ENCODE measurements at places on chromosomes 12 and 14.
A peak's percentile ranks its signal among the peaks of the same experiment; 100 is the strongest.

DNA sequence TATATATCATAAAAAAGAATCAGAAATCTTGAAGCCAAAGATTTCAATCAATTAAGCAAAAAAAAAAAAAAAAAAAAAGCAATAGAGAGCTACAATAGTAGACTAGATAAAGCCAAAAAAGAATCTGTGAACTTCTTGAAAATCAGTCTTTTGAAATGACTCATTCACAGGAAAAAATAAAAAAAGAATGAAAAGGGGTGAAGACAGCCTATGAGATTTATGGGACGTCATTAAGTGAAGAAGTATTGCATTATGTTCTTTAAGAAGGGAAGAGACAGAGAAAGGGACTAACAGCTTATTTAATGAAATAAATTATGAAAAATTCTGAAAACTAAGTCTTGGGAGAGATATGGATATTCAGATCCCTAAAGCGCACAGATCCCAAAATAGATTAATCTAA, 103.8 kb downstream of the ACSS3 start:
- no peak for DNase-seq

- DNase-seq, result no peak
These were observed 82.9 kb downstream of the NEDD1 start for GRCh38 chr12:96989916-96990315.

DNA sequence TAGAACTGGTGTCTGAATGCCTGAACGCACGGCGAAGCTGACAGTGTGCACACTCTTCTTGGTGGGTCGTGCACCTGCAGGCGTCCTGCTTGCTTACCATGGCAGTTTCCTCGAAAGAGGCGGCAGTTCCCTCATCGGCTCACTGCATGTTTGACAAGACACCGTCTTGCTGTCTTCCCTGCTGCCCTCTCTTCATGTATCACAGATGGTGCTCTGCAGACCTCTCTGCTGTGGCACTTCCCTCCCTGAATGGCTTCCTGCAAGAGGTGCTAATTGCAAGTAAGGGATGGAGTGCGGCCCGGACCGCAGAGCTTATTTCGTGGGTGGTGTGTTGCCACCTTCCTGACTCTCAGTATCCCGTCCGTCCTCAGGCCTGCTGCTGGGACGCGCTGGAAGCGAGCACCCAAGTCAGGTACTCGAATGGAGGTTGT, 156.7 kb upstream of the RTL1 start:
- DNase-seq, result no peak

DNA sequence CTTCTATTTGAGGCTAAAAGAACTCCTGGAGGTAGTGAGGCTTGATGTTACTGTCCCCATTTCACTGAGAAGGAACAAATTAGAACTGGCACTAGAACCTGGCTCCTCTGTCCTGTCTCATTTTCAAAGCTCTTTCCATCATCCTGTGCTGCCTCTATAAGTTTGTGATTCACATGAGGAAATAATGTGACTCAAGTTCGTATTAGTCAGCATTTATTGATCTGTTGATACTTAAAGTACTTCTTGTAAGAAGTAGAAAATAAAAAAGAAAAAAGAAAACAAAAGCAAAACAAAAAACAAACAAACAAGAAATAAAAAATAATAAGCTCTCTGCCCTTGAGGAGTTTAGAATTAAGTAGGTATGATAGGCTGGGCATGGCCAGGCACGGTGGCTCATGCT, 2.3 kb upstream of the ESPL1 start:
- no peak for DNase-seq

DNA sequence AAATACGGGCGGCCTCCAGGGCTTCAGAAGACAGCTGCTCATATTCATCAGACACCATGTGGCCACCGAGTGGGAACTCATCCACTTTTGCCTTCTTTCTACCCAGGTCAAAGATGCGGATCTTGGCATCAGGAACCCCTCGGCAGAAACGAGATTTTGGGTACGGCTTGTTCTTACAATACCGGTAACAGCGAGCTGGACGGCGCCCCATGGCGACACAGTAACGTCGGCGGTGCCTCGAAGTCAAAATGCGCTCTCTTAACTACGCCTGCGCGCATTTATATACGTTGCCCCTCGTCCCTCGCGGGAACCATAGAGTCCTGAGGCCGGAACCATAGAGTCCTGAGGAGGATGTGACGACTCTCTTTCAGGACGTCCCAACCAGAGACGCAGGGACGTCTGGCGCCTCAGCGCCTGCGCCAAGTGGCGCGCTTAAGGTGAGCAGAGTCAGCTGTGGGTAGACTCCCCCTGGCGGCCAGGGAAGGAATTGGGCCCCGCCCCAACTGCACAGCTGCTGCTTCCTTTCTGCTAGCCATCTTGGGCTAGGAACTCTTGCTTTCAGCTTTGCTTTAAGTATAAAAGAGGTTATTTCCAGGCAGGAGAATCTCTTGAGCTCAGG, at the start of gene RPL10L:
TSS of gene RPL10L (minus strand) at position 256 of the 619 bp plus-strand sequence. CDS start at position 211, 45 bp downstream.
- no peak for DNase-seq

- DNase-seq, result no peak
These were observed 45.0 kb downstream of the NOPCHAP1 start for GRCh38 chr12:105030820-105031807.

GRCh38 chr12:50101663-50102062, 2.1 kb upstream of the GPD1 start:
- peak; percentile 42 for DNase-seq

DNA sequence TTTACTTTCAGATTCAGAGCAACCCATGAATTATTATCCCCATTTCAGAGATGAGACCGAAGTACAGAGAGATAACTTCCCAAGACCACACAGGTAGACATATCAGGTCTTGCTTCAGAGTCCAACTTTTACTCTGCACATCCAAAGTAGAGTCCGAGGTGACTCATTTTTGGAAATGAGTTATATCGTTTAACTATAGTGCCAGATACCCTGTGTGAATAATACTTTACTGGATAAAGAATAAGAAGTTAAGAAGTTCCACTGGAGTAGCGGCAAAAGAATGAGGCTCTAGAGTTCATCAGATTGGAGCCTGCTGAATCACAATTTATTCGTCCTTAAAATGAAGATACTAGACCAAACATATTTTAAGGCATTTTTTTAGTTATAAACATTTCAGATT, 124.7 kb downstream of the EPS8 start:
- no peak for DNase-seq

DNA sequence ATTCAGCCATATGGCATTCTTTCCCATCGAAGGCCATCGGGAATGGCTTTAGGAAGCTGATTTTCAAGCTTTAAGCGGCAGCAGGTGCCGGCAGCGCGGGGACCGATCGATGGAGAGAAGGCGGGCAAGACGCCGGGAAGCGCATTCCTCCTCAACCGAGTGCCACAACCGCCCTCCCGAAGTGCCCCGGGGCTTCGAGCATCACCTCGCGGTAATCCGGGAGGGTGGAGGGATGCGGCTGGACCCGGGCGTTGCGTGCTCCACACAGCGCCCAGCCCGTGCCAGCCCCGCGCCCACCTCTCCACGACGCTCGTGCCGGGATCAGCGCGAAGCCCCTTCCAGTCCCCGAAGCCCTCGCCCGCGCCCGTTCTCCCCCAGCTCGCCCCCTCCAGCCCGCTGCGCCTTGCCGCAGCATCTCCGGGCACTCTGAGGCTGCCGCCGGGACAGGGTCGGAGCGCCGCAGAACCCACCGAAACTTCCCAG, 3.2 kb downstream of the USP44 start:
- no peak for DNase-seq

DNA sequence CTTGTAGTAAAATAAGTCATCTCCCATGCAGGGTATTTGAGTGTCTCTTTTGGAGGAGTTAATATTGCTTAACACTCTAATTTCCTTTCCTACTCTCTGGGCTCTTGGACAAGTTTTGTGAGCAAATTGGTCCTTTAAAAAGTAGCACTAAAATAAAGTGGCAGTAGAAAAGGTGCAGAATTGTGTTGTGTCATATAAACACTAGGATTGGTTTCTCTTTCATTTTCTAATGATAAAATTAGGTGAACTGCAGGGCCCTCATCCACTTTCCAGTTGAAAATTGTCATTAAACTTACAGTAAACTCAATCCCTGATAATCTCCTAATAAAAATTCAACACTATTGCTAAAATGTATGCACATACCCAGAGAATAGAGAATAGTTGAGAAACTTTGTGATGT, 42.6 kb upstream of the REP15 start:
- no peak for DNase-seq

DNA sequence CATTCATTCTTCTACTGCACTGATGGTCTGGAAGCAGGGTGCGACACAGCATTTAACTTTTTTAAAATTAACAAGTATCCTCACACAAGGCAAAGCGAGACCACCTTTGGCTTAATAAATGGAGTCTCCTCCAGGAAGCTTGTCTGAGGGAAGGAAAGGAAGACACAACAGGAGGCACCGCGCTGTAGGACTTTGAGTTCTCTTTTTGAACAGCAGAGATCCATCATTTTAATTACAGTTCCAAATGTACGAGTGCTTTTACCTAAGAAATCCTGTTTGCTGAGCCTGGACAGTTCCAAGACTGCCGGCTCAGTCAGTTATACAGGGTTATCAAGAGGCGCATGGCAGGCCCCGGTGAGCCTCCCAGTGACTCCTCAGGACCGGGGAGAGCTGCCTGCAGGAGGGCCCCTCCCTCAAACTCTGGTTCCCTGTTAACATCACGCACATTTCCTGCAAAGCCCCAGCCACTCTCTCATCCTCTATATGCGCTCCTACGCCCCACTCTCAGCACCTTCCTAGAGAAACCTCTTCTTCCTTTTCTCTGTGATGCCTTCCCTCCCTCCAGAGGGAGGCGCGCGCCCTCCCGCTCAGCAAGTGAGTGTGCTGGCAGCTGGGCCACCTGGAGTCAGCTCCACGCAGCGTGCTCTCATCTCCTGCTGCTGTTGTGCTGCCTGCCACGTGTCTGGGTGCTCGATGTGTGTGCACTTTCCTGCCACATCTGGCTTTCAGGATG, 46.1 kb downstream of the STX2 start:
- DNase-seq, result no peak

DNA sequence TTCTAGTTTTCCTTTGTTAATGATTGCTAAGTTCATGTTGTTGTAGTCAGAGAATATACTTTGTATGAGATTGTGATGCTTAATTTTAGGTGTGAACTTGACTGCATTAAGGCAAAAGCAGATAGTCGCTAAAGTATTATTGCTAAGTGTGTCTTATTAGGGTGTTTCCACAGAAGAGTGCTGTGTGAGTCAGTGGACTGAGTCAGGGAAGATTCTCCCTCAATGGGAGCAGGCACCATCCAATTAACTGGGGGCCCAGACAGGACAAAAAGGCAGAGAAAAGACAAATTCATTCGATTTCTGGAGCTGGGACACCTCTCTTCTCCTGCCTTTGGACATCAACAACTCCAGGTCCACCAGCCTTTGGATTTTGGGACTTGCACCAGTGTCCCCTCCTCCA, 48.5 kb downstream of the BAZ1A start:
- no peak for DNase-seq

GRCh38 chr12:25423355-25424050, 129.6 kb downstream of the LMNTD1 start:
- DNase-seq, result no peak

- DNase-seq, result no peak
These were observed 8.3 kb downstream of the OR11G2 start for GRCh38 chr14:20198991-20199390.

DNA sequence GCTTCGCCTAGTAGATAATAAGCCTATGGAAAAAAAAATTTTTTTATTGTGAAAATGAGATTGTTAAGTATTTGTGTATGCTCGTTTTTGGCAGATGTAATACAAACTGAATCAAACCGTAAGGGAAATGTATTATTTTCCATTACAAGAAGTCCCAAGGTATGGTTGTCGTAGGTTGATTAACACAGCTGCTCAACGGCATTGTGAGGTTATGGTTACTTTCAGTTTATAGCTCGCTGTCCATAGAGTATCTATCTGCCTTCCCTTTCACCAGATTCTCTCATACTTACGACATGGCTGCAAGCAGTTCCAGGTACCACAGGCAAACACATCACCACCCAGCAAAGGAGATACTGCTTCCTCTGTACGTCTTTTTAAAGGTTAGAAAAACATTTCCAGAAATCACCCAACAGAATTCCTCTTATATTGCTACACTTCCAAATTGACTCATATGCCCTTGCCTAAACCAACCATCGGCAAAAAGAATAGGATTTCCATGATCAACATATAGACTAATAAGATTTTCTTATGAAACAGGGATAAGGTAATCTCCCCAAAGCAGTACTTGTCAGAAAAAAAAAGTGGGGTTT, 338.6 kb downstream of the SYT1 start:
- no peak for DNase-seq

- DNase-seq, result no peak
These were observed 95.7 kb downstream of the PIWIL1 start for GRCh38 chr12:130433411-130433810.

- DNase-seq, result no peak
These were observed 100.2 kb upstream of the ALX1 start for GRCh38 chr12:85179680-85180270.

DNA sequence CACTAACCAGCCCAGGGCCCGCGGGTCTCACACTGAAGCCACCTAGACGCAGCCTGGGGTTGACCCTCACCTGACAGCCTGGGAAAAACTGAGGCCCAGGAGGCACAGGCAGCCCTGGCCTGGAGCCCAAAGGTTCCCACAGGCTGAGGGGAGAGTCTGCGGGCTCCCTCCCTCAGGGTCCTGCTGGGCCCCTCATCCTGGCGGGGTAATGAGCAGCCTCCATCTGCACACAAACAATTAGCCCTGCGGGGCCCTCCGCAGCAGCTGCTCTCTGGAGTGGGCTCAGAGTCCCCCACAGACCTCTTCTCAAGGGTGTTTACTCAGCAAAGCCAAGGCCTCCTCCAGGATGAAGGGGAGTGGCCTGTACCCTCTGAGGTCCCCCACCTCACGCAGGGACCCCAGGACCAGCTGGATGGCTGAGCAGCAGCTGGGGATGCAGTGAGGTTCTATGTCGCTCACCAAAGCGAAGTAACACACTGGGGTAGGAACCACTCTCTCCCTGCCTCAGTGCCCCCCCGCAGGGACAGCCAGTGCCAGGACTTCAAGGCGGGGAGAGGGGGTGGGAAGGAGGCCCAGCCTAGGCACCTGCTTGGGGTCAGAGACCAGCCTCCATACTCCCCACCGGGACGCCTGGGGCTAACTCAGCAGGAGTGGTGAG, 7.3 kb downstream of the AKT1 start:
- DNase-seq, result no peak

GRCh38 chr14:33014710-33015109, 76.0 kb downstream of the NPAS3 start:
- no peak for DNase-seq

DNA sequence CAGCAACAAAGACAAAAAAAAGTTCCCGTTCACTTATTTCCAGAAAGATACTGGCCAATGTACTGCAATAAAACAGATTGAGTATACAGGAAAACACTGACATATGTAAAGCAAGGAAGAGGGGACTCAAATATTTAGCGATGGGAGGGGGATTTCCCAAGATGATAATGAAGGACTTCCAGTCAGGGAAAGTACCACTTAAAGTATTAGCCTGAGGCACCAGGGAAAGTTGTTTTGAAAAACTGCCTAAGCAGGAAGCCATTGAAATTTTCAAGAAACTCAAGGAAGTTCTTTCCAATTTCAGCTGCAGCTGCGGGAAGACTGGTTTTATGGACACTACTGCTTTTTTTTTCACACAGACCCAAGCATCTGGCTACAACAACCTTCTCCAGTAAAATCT, 1007.4 kb upstream of the NOVA1 start:
- DNase-seq, result no peak

- DNase-seq, result no peak
These were observed 808 bp downstream of the ITPR2 start for GRCh38 chr12:26831951-26832821.

GRCh38 chr12:113987261-113988063, 21.3 kb upstream of the RBM19 start:
- DNase-seq, result no peak

GRCh38 chr14:72480464-72481243, 413.2 kb downstream of the DPF3 start:
- no peak for DNase-seq

- no peak for DNase-seq
These were observed 208.8 kb upstream of the EEA1 start for GRCh38 chr12:93137656-93138612.

All from AG04450 (cell line).